Hematopoietic multipotent progenitor cell (in vitro differentiated cells): ENCODE measurements at places on chromosomes 16 and 17. TPM values are rescaled to one million over a fixed set of nuclear protein-coding genes. Genes with fewer than 3 reads are reported as not detected.

GRCh38 chr16:15946257-15947044, 3.0 kb upstream of the ABCC1 start:
- DNase-seq: no peak

DNA sequence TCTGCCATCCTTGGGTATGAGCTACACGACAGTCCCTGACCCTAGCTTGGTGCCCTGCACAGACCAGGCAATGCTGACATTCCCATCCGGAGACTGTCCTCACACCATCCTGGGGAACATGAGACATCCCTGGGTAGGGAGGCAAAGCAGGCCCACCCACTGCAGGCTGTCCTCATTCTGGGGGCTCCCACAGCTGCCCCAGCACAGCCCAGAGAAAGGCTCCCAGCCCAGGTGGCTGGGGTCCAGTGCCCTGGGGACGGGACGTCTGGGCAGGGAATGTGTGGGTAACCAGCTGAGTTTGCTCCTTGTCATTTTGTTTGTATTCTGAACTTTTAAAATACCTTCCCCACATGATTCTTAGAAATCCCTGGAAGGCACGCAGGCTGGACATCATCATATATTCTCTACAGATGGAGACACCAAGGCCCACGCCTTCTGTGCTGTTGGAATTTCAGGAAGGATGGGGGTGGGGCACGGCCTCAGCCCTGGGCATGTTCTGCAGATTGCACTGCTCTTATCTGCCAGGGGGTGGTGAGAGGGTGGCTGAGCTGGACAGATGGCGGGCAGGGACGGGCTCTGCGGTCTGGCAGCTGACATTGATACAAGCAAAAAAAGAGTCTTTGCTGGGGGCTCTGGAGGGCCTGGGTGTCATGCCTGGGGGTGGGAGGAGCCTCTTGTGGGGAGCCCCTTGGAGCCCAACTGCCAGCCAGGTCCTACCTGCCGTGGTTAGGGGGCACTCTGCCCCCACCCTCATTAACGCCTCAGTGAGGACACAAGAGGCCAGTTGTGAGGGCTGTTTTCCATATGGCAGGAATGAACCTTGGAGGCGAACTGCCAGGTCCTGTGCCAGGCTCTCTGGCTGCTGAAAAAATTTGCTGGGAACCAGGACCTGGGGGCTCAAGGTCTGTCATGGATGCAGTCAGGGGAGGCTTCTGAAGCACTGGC, 28.4 kb downstream of the LRRC75A start:
- DNase-seq: no peak

- DNase-seq: no peak
Observed at GRCh38 chr16:49684696-49685095, 171.2 kb downstream of the ZNF423 start.

GRCh38 chr16:26727848-26728247, 338.9 kb upstream of the C16orf82 start:
- DNase-seq: no peak

Gene EFCAB3
- not detected for total RNA-seq
